Suprapubic skin (tissue), 4 donors: ENCODE measurements at places on chromosomes 2 and 18.

DNA sequence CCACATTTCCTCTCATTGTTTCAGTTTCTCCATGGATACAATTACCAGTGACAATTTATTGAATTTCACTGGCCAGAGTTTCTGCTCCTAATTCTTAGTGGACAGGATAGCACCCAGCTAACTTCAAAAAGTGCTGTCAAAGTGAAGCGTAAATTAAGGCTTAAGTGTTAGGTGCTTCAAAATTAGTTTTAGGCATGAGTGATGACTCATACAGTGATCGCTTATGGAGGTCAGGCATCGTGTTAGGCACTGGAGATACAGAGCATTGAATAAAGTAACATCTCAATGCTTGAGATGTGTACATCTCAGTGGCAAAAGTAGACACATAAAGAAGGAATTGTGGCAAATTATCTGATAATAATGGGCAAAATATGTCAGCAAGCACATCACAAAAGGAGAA lies 40.8 kb downstream of the NOSTRIN start:
- DNase-seq = no peak
- no peaks in the 10 kb centered on the region for H3K36me3 ChIP-seq
- no peaks in the 10 kb centered on the region for H3K27me3 ChIP-seq
- H3K4me3 ChIP-seq = no peak overlapping the region

DNA sequence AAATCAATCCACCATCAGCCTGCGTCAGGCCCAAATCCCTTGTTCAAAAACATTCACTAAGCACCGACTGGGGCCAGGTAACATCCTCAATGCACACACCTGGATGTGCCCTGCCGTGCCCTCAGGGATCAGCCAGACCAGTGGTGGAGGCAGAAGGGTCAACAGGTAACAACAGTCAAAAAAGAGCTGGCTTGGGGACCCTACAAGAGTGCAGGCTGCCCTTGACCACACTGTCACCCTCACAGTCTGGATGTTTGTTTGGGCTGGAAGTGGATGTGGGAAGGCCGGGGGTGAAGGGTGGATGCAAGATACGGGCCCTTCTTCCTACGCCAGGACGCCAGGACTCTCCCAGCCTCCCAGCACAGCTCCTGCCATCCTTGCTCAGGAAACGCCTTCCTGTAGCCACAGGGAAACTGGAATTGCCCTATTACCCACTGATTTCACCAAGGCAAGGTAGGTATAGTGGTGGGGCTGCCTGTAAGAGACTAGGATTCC lies 2.7 kb downstream of the BIN1 start:
- H3K27ac ChIP-seq = no peak overlapping the region
- no peaks in the 10 kb centered on the region for H3K27me3 ChIP-seq
- peaks cover 37% of the 10 kb centered on the region for H3K4me1 ChIP-seq
- DNase-seq = peak; percentile 64

- DNase-seq = no peak
- no peaks in the 10 kb centered on the region for H3K36me3 ChIP-seq
- H3K4me1 ChIP-seq = no peaks in the 10 kb centered on the region
- H3K27me3 ChIP-seq = no peaks in the 10 kb centered on the region
- H3K27ac ChIP-seq = no peak overlapping the region
- H3K4me3 ChIP-seq = no peak overlapping the region
Observed at GRCh38 chr2:206990360-206990759, 51.0 kb downstream of the CPO start.

DNA sequence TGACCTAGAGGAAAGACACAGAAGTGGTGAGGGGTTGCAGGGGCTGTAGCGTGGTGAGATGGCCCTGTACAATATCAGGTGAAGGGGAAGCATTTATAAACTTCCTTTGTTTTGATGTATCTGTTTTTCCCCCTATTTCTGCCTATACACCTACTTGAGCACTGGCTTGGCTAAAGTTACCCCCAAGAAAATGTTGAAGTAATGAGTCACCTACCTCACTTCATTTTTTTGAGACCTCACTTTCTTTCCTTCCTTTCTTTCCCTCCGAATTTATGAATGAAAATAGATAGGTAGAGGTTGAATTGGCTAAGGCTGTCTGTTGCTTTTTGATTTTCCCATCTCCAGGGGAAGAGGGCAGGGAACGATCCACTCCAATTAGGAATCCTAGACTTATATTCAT lies 231.1 kb upstream of the EPAS1 start:
- no peaks in the 10 kb centered on the region for H3K36me3 ChIP-seq
- no peak for DNase-seq
- peaks cover 12% of the 10 kb centered on the region for H3K4me1 ChIP-seq
- H3K4me3 ChIP-seq = no peak overlapping the region
- H3K27ac ChIP-seq = no peak overlapping the region

DNA sequence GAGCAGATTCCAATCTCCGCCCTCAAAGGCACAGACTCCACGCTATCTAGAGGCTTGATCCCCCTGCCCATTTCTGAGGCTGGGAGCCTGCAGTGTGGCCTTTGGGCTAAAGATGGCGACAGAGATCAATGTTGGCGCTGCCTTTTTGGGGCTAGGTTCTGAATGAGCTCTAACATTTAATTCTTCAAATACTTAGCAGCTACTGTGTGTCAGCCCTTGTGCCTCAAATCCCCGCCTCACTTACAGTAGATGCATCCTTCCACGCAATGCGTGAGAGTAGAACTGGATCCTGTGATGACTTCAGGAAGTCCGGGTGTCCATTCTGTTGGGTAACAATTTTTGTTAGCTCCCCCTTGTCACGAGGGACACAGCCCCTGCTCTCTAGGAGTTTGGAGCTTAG lies 12.4 kb downstream of the IL1F10 start:
- H3K36me3 ChIP-seq = no peaks in the 10 kb centered on the region
- H3K27me3 ChIP-seq = no peaks in the 10 kb centered on the region
- H3K4me3 ChIP-seq = no peak overlapping the region
- H3K27ac ChIP-seq = no peak overlapping the region
- peaks cover 22% of the 10 kb centered on the region for H3K4me1 ChIP-seq

DNA sequence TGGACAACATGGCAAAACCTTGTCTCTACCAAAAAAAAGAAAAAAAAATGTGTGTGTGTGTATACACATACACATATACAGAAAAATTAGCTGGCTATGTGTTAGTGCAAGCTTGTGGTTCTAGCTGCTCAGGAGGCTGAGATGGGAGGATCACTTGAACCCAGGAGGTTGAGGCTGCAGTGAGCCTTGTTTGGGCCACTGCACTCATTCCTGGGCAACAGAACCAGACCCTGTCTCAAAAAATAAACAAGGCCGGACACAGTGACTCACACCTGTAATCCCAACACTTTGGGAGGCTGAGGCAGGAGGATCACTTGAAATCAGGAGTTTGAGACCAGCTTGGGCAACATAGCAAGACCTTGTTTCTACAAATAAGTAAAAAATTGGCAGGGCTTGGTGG lies 2.1 kb downstream of the COQ10B start:
- no peak overlapping the region for H3K4me3 ChIP-seq
- H3K27me3 ChIP-seq = no peaks in the 10 kb centered on the region
- DNase-seq = no peak
- peaks cover 45% of the 10 kb centered on the region for H3K4me1 ChIP-seq
- no peak overlapping the region for H3K27ac ChIP-seq
- peaks cover 7% of the 10 kb centered on the region for H3K36me3 ChIP-seq

DNA sequence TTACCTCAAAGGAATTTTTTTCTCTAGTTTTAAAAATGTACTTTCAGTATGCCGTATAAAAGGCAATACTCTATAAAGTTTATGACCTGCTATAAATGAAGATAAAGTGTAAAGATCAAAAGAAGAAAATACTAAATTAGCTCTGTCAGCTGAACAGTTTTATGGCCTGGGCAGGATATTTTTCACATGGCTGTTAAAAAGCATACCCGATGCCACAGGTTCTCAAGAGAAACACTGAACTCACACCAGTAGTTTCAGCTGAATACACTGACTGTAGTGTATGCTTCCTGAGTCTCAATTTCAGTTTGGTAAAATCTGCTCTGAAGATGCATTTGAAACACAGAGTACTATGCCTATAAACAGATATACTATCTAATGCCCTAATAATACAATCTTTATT lies 126.0 kb downstream of the PIGN start:
- no peak for DNase-seq
- H3K27me3 ChIP-seq = no peaks in the 10 kb centered on the region
- H3K4me1 ChIP-seq = no peaks in the 10 kb centered on the region
- H3K27ac ChIP-seq = no peak overlapping the region

GRCh38 chr2:33184041-33184440 lies 237.3 kb downstream of the LTBP1 start:
- no peak overlapping the region for H3K27ac ChIP-seq
- no peak overlapping the region for H3K4me3 ChIP-seq
- H3K36me3 ChIP-seq = no peaks in the 10 kb centered on the region

DNA sequence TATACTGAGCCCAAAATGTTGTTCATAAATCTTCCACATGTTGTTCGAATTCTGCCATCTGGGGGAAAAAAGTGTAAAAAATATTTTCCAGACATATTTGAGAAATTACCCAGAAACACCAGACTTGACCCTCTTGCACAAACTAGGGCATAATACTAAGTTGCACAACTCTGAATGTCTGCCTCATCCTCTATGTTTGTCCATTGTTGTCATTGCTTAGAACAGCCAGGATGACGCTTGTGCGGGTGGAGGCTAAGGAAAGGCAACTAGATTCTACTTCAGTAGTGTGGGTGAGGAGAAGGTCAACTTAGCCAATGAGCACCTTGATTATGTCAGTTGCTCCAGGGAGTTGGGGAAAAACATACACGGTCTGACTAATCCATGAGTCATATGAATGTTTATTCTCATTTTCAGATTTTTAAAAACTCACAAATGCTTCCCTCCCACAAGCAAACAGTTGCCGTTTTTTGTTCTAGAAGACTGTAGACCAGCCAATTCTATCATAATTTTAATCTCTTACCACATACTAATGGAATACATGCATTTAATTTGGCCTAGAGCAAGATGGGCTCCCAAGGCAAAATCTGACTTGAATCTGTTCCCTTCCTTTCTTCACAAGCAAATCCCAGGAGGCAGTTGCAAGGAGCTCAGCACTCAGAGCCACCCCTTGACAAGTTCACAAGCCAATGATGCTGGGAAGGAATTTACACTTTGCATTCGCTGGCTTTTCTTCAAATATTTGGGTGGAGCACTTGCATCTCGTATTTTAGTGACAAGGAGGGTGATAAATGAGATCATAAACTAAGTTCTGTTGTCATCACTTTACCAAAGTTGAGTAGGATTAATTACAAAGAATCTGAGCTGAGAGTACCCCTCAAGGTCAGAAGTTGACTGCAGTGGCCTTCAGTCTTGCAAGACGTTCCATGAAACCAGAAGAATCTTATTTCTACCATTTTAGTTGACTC lies 163.2 kb upstream of the TWIST2 start:
- H3K27ac ChIP-seq = peak overlapping the region; percentile 75
- DNase-seq = no peak
- H3K27me3 ChIP-seq = no peaks in the 10 kb centered on the region
- no peaks in the 10 kb centered on the region for H3K36me3 ChIP-seq

DNA sequence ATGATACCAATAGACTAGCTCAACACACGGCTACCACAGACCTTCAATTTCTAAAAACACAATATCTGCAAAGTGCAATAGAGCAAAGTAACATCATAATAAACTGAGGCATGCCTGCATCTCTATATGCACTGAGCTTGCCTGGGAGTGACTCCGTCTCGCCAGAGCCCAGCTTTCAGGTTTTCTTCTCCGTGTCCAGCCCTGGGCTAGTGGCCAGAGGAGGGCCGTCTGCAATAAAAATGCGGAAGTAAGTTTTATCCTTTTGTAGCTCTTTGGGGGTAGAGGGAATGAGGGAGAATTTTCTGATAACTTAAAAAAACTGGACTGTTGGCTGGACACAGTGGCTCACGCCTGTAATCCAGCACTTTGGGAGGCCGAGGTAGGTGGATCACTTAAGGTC lies 41.0 kb upstream of the GPR17 start:
- no peaks in the 10 kb centered on the region for H3K36me3 ChIP-seq
- H3K27me3 ChIP-seq = no peaks in the 10 kb centered on the region
- H3K4me1 ChIP-seq = no peaks in the 10 kb centered on the region
- no peak overlapping the region for H3K4me3 ChIP-seq

- H3K27me3 ChIP-seq = no peaks in the 10 kb centered on the region
- H3K4me3 ChIP-seq = no peak overlapping the region
- H3K27ac ChIP-seq = no peak overlapping the region
- DNase-seq = no peak
Observed at GRCh38 chr18:46385124-46385523, 271.9 kb downstream of the LOXHD1 start.

DNA sequence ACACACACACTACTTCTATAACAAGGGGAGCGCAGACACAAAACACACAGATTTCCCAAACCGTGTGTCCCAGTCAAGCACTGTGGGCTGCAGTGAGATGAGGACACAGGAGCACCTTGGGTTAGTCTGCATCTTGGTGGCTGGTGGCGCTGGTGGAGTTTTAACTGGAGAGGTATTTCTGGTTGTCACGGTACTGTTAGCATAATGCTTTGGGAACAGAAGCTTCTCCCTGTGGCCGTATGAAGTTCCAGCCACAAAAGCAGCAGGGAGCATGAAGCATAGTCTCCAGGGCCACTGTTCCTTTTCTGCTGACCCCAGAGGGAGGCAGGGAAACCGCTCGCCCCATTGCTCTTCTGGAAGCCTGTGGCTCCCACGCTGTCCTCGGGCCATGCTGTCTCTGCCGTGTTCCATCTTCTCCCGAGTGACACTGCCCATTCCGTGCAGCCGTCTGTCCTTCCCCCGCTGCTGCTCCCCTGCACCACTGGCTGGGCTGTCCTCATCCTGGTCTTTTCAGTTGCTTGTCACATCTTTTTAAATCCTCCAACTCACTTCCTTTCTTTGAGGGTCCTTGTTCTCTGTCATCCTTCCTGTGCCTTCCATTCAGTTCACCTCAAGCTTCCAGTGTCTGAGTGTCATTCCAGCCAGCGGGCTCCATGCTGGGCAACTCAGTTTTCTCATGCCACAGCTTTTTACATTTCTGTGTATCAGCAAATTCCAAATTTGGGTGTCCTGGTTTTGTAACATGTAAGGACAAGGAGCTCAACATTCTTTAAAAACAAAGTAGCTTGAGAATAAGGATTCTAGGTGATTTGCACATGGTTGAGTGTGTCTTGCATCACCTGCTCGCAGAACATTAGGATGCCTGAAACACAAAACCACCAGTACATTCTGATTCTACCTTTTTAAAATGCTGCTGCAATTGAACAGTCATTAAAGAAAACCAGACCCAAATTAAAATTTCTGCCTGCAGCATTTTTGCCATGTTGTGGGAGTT lies 125.0 kb downstream of the MTCL1 start:
- H3K4me3 ChIP-seq = no peak overlapping the region
- no peak overlapping the region for H3K27ac ChIP-seq
- DNase-seq = no peak
- H3K27me3 ChIP-seq = no peaks in the 10 kb centered on the region

GRCh38 chr2:199704358-199705238 lies 146.4 kb downstream of the FTCDNL1 start:
- no peak overlapping the region for H3K27ac ChIP-seq
- no peak overlapping the region for H3K4me3 ChIP-seq
- no peaks in the 10 kb centered on the region for H3K4me1 ChIP-seq
- DNase-seq = no peak
- H3K27me3 ChIP-seq = no peaks in the 10 kb centered on the region

GRCh38 chr2:226661789-226662545 lies 137.7 kb downstream of the IRS1 start:
- peaks cover 11% of the 10 kb centered on the region for H3K4me1 ChIP-seq
- DNase-seq = no peak
- H3K4me3 ChIP-seq = no peak overlapping the region
- H3K36me3 ChIP-seq = no peaks in the 10 kb centered on the region
- H3K27me3 ChIP-seq = no peaks in the 10 kb centered on the region
